Stimulated activated CD4-positive, alpha-beta T cell treated with anti-CD3 and anti-CD28 coated beads, Interleukin-4, amount 100 ng/mL, for 24 hours (primary cell): ENCODE measurements at places on chromosomes 2 and 18.
A peak's percentile ranks its signal among the peaks of the same experiment; 100 is the strongest.

DNA sequence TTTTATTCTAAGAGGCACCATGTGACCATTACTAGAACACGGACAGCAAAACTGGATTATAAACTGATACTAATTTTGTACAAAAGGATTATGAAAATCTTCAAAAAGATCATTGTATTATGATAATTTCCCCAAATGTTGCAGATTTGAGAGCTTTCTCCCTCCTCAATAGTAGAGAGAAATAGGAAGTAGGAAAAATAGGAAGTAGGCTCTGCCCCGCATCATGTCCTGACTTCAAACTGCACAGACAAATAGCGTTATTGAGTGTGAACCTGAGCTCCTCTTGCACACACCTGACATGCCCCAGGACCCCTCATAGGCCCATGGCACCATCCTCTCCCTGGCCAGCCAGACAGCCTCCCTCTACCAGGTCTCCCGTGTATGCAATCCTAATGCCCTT, 25.4 kb downstream of the CHRNA1 start:
- no peak for DNase-seq

DNA sequence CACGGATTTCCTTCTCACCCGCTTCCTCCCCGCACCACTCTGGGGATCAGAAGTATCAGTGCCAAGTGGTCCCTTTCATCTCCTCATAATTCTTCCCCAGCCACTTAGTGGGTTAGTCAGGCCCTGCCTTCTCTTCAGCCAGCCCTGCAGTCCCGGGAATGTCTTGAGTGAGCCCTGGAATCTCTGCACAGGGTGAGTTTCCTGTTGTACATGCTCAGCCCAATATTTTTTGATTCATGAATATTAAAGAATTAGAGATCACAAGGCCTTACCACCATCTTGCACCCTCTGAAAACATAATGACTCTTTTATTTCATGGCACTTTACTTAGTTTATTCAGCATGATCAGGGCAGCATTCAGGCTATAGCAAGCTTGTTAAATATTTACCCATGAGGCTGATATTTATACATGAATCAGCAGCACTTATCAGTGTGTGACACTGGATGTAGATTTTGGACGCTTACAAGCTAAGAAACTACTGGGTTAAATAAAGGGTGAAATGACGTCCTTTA, 159.4 kb upstream of the FOSL2 start:
- DNase-seq: no peak

DNA sequence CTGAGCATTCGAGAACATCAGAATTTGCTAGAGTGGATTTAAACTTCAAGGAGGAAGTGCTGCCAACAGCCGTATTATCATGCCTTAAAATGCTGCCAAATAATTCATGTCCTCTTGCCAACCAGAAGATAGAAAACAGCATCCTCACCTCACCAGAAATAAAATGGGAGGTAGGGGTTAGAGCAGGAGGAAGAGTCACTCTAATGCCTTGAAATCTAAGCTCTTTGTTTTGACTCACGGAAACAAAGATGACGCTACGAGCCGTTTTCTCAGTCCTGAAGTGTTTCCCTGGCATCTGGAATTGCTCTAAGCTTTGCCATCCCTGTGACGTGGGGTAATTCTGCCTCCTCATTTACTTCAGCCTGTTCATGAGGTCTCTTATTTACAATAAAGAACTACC, 97.1 kb downstream of the PRPF40A start:
- no peak for DNase-seq

DNA sequence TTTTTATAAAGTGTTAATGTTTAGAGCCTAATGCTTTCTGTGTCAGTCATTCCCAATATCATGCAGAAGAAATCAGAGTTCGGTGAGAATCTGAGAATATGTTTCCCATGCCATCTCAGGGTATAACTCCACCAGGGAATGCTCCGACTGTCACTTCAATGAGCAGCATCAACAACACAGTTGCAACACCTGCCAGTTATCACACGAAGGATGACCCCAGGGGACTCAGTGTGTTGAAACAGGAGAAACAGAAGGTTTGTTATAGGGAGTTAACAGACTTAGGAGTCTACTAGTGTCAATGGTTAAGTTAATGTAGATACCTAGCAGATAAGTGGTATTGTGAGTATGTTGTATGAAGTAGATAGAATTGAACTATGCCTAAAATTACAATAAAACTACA, 31.0 kb downstream of the VAPA start:
- DNase-seq: no peak

DNA sequence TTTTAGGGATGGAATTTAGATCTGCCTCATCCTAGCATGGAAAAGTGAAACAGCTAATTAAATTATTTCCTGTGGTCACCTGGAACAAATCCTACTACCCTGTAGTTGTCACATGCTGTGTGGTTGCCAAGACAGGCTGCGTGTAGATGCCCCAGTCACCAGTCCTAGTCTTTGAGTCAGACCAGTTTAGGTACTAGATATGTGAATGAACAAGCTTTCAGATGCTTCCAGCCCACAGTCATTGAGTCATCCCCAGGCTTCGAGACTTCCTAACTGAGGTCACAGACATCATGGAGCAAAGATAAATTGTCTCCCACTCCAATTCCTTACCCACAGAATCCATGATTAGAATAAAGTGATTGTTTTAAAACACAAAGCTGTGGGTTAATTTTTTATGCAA, 35.8 kb upstream of the GRB14 start:
- DNase-seq: no peak

DNA sequence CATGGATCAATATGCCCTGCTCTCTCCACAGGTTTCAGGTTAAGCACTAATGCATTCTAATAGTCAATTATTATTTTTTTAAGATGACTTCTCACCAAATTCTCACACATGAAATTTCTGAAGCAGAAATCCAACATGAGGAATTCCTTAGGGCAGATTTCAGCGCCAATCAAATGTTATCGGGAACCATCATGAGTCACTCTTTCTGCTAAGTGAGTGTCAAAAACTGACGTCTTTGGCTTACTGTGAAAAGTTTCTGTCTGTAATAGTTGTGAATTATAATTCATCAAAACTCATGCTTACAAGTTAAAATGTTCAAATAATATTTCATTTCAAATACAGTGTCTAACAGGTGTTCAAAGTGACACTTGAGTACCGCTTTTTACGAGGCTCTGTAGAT, 1038.6 kb downstream of the SOCS6 start:
- DNase-seq: no peak

DNA sequence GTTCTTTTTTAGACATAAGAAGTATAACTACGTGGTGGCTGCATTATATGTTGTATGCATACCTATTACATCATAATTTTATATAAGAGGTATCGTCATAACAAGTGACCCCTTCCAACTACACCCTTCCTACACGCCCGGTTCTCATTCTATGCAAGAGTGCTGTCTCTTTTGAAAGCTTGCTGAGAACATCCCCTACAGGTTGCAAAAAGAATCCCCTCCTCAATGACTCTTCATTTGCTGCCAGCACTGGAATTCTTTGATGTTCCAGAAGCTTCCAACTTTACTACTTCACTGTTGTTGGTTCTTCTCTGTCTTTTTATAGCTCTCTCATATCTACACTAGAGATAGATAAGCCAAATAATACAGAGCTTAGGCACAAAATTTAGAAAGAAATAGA, 66.4 kb downstream of the CDH7 start:
- no peak for DNase-seq

DNA sequence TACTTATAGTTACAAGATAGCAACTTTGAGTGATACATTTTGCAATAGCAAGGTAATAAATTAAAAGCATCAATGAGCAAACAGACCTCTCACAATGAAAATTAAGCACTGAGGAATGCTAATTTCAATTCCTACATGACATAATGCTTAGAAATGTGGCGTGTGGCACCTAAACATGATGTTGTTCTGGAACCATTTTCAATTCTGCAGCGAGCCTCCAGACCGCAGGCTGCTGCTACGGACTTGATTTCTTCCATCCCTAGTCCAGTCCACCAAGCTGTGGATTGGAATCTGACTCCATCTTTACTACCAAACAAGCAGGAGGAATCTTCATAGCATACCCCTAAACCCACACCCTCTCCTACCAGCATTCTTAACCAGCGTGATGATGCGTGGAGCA, 58.7 kb upstream of the ZNF397 start:
- DNase-seq: no peak

- no peak for DNase-seq
These were observed 996.2 kb upstream of the FANCL start for GRCh38 chr2:59237311-59237710.

DNA sequence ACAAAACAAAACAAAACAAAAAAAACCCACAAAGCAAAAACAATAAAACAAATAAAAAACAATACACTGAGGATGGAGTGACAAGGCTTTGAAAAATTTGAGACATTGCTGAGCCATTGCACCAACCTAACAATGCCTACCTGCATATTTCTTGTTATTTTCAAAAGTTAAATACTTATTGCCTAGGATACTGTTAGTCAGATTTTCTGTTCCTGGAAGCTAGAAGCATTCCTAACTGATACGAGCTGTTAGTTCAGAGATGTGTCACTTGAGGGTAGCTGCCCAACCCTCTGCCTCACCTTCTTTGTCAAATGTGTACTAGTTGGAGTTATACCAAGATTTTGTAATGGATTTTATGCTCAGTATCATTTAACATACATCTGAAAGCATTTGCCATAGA, 187.2 kb downstream of the TXNL1 start:
- no peak for DNase-seq

- no peak for DNase-seq
These were observed 190.9 kb upstream of the DOK6 start for GRCh38 chr18:69209761-69210160.

GRCh38 chr2:130370490-130370889, 14.6 kb downstream of the PTPN18 start:
- peak; percentile 30 for DNase-seq

- DNase-seq: no peak
These were observed 21.0 kb downstream of the CCT7 start for GRCh38 chr2:73255007-73255644.

GRCh38 chr18:11035376-11035775, 114.0 kb downstream of the PIEZO2 start:
- no peak for DNase-seq

DNA sequence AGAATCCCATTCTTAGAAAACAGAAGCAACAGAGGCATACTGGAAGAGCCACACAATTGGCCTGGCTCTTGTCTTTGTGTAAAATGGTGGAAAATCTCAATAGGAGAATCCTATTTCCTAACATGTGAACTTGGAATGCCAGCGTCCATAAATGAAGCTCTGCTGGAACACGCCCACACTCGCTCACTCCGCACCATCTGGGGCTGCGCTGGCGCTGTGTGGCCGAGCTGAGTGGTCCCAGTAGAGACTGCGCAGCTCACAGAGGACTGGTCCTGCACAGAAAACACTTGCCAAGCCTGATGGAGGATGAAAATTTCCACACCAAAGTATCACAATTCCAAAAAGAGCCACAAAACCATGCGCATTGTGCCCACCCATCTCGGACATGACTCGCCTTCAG, 56.2 kb downstream of the PXDN start:
- no peak for DNase-seq

DNA sequence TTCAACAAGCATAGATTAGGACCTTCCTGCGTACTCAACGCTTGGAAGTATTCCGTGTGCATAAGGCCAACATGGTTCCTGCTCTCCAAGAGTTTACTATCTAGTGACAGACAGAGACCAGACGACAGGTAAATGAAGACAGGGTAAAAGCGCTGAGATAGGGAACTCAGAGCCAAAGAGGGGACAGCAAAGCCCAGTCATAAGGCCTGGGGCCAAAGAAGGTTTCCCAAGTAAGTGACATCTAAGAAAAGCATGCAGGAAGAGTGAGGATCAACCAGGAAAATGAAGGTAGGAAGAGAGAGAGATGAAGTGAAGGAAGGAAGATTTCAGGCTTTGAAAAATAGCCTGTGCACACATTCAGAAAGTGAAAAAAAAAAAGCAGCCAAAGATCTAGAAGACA, 76.9 kb upstream of the CDH20 start:
- no peak for DNase-seq

- DNase-seq: no peak
These were observed 85.7 kb downstream of the COPS8 start for GRCh38 chr2:237171396-237171795.

GRCh38 chr18:48850822-48851598, 99.8 kb downstream of the SMAD7 start:
- DNase-seq: no peak

GRCh38 chr2:62505109-62505749, 766 bp downstream of the TMEM17 start:
- no peak for DNase-seq

DNA sequence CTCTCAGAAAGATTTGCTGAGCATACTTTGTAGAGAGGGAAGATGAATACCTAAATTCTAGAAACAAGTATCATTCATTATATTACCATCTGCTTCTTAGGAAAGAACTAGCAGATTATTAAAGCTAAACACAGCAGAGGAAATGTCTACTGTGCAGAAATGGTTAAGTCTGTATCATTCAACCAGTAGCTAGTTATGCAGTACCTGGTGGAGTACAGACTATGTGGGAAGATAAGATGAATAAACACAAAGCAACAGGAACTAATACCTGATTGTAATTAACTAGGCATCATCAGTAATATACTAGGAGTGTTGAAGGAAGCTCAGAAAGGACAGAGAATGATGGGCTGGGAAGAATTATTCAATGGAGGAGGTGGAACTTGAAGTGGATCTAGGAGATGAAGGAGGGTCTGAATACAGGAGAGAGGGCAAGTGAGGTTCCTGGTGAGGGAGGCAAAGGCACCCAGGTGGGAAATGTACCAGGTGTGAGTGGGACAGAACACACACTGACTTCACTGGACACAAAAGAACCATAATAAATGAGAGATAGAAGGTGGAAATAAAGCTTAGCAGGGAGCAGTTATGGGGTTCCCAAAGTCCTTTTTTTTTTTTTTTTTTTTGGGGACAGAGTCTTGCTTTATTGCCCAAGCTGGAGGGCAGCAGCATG, 9.5 kb downstream of the WDFY1 start:
- DNase-seq: no peak

DNA sequence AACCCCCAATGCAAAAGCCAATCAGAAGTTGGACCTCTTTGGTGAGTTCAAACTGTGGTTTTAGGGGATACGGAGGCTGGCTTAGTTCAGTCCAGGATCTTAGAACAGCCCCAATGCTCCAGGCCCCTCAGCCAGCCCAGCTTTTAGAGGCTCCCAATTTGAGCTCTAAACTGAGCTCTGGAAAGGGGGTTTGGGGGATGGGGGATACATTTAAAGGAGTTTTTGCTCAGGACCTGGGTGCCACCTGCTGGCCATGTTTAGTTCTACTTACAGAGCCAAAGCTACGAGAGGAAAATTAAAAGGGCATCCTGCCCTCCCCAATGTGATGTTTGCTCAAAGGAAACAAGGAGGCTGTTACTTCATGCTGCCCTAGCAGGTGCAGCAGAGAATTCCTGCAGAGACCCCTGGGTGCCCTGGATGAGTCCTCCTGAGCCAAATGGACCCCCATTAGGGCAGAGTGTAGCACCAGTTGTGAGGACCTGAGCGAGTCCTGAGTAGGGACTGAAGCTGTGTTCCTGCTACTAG, 15.9 kb upstream of the TMEM214 start:
- peak; percentile 49 for DNase-seq
